NCI-H748 treated with DMSO at 0.1 percent for 48 hours (cell line): ENCODE measurements at places on chromosomes 6 and 20.

- DNase-seq: no peak
Measured at GRCh38 chr6:110951008-110951407, 7.5 kb upstream of the GTF3C6 start.

DNA sequence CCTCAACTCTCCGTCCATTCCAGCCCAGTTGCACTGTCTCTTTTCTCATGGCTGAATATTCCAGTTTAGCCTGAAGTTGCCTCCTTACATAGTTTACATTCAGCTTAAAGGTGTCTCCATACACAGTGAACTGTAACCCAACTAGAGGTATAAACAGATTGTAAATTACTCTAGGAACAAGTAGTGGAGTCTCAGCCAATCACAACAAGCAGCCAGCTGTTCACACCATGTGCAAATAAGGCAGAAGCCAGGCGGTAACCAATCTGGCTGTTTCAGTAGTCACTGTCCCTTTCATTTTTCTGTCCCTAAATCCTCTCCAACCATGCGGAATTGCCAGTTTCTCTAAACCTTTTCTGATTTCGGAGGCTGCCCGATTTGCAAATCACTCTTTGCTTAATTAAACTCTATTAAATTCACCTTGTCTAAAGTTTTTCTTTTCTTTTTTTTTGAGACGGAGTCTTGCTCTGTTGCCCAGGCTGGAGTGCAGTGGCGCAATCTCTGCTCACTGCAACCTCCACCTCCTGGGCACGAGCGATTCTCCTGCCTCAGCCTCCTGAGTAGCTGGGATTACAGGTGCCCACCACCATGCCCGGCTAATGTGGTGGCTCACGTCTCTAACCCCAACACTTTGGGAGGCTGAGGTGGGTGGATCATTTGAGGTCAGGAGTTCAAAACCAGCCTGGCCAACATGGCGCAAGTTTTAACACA lies 37.6 kb upstream of the GFOD1 start:
- no peak for DNase-seq

- DNase-seq: no peak
Measured at GRCh38 chr6:165889636-165890403, 226.8 kb upstream of the PDE10A start.

- no peak for DNase-seq
Measured at GRCh38 chr20:50221501-50222308, 31.1 kb downstream of the CEBPB start.

DNA sequence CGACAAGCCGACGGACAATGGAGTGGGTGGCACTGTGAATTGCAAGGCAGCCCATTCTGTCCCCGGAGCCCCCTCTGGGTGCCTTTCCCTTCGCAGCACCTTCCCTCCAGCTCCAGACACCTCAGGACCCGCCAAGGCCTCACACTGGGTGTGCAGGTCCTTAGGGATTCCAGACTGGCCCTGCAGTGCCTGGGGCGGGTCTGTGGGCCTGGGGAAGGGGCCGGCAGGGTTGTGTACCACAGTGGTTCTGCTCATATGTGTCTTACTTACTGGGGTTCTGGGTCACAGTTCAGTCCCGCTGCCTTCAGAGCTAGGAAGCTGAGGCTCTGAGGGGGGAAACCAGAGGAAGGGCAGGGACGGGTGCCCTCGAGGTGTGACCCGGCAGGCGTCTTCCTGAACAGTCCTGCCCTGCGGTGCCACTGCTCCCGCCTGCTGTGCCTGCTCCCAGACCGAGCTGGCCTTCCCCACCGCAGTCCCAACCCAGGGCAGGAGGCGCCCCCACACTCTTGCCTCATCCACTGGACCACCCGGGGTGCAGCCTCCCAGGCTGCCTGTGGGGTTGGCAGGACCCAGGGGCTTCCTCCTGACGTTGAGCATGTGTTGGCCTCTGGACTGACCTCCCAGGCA lies 16.3 kb upstream of the SLCO4A1 start:
- DNase-seq: no peak

DNA sequence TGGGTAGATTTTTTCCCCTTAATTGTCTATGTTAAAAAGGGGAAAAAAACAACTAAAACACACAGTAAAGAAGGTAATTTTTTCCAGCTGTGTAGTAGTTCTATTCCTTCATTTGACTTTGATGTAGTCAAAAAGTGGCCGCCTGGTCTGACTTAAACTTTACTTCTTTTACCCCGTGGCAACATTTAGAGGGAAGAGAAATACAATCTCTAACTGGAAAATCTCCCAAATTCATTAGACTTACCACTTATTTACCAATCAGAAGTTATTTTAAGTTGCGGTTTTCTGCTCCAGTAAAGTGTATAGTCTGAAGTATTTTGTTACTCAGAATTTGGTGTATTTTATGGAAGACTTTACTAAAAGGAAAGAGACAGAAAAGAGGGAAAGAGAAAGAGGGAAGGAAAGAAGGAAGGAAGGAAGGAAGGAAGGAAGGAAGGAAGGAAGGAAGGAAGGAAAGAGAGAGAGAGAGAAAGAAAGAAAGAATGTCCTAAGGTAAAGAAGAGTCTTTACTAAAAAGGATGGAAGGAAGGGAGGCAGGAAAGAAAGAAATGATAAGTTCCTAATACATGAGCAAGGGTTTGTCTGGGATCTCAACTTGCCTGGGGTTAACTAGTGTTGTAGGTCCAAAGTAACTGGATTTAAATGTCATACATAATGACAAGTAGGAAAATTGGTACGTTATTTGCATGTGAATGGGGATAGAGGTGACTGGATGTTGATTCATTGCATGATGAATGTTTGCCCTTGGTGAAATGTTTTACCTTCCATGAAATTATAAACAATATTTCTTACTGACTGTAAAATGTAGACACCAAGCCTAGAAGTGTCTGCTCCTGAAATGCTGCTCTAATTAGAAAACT lies 135.1 kb downstream of the SAMD5 start:
- no peak for DNase-seq

- peak; percentile 98 for DNase-seq
Measured at GRCh38 chr6:26571592-26572296, 25.0 kb upstream of the ABT1 start.

DNA sequence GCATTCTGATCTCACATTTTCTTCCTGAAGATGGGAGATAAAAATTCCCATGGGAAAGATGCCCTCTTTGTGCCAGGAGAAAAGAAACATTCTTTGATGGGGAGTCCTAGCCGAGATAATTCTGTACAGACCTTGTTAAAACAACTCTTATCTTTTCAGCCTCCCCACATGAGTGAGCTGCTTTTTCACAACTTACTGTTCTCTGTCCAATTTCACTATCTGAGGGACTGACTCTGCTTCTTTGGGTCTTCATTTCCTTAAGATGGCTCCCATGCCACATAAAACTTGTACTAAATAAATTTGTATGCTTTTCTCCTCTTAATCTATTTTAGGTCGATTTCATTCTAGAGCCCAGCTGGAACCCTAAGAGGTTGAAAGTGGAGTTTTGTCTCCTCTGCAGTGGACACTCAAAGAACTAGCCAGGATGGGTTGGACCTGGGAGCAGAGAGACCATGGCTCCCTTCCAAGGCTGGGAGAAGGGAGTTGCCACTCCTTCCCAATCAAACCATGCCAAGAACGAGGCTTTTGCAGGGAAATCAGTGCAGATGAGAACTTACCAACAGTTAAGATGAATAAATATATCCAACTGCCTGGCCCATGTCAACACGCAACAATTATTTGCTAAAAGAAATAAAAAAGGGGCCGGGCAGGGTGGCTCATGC lies 285.8 kb upstream of the SULF2 start:
- no peak for DNase-seq
